Hematopoietic multipotent progenitor cell treated with erythropoietin and hydrocortisone succinate and interleukin-3 and kit ligand, for 17 days (in vitro differentiated cells): ENCODE measurements at places on chromosomes 16 and 17.
A peak's percentile ranks its signal among the peaks of the same experiment; 100 is the strongest.

DNA sequence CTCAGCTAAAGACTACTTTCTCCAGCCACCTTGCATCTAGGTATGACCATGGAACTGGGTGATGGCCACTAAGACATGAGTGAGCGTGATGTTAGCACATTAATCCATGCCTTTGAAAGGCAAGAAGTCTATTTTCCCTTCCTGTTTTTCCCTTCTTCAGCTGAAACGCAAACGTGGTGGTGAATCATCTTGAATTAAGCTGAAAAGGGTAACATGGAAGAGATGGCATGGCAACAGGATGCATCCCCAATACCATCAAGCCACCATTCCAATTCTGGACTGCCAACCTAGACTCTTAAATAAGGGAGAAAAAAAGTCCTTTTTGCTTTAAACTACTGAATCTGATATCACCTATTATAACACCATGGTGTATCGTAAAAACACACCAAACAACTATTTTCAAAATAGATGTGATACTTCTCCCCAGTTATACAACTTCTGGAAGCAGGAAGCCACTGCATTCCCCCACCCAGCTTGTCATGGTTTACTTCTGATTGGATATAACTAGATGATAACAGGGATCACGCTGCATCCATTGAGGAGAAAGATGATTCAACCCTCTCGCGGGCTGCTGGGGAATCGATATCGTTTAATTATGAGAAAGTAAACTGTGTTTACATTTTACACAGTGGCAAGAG is 368.6 kb downstream of the CDH13 start:
- no peak for DNase-seq

GRCh38 chr16:54318941-54319340 is 32.4 kb upstream of the IRX3 start:
- DNase-seq: no peak

- DNase-seq: no peak
Measured at GRCh38 chr16:54135361-54136275, 151.0 kb downstream of the IRX3 start.

DNA sequence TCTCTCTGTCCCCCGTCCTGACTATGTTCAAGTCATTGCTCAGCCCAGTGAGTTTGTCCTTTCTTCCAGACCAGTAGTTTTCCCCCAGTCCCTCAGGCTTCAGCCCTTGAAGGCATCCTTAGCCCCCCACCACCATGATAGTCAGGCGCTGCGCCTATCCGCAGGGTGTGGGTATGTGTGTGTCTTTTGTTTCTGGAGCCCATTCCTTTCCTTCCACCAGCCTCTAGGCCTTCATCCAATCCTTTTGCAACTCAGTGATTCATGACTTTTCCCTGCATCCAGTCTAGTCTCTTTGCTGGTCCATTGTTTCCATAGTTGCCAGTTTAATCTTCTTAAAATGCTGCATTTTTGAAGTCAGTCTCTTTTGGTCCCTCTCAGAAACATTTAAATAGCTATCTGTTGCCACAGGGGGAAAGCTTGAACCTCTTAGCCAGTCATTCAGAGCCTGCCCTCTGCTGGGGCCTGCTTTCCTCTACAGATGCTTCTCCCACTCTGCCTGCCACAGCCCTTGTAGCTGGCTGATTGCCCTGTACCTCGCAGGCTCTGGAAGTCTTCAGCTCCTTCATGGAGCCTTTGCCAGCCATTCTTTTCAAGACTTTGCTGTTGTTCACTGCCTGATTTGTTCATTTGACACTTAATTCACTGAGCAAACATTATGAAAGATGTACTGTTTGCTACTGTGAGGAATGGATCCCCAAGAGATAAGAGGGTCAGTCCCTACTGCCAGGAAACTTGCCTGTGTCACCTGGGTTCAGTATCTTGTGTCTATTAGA is 55.9 kb upstream of the ADCY7 start:
- peak; percentile 76 for DNase-seq

DNA sequence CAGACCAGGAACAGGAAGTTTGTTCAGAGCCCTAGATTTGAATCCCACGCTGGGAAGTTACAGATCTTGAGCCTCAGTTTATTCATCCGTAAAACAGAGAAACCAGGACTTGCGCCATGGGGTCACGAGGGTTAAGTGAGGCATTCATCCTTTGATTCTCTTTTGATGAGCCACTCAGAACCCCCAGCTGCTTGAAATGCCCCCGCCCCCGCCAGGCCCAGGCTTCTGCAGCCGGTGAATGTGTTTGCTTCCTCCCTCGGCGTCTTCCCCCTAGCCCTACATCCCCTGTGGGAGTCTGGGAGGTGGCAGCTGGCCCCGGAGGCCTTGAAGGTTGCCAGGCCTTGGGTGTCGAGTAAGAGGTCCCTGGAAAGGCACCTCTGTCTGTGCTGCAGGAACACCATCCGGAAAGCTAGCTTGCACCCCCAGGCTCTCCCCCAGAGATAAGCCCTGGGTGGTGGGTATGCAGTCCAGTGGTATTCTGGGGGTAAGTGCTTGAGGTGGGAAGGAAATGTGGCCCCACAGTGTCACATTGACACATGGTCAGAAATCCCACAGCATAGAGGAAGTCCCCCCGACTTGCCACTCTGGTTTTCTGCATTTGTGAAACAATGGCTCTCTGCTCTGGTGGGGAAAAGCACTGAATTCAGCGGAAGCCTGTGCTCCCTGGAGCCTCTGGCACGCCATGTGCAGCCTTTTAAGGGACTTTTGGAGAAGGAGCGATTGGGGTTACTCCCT is 14.9 kb downstream of the IRF8 start:
- DNase-seq: no peak

DNA sequence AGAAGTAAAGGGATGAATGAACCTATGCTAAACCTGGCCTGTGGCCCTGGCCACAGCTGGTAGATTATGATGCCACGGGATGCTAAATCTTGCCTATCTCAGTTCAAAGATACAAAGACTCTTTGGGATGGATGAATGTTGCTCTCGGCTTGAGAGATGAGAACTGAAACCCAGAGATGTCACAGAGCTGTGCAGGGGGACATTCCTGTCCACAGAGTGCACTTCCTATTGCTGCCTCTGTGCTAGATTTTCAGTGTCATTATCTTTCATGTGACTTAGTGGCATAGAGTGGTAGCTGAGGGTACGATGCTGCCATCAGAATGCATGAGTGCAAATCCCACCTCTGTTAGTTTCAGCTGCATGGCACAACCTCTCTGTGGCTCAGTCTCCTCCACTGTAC is 2.3 kb upstream of the MT1M start:
- DNase-seq: no peak

GRCh38 chr16:50566014-50566962 is 18.1 kb downstream of the NKD1 start:
- DNase-seq: no peak

- DNase-seq: no peak
Measured at GRCh38 chr17:9521062-9521461, 54.6 kb downstream of the STX8 start.

GRCh38 chr16:56479469-56479868 is 28.1 kb downstream of the OGFOD1 start:
- no peak for DNase-seq
